CD4-positive, alpha-beta T cell treated with Interleukin-6 for 4 hours (primary cell): ENCODE measurements at places on chromosomes 11 and 22.
A peak's percentile ranks its signal among the peaks of the same experiment; 100 is the strongest.

GRCh38 chr11:74185285-74185684, 14.2 kb downstream of the PPME1 start:
- no peak for DNase-seq

DNA sequence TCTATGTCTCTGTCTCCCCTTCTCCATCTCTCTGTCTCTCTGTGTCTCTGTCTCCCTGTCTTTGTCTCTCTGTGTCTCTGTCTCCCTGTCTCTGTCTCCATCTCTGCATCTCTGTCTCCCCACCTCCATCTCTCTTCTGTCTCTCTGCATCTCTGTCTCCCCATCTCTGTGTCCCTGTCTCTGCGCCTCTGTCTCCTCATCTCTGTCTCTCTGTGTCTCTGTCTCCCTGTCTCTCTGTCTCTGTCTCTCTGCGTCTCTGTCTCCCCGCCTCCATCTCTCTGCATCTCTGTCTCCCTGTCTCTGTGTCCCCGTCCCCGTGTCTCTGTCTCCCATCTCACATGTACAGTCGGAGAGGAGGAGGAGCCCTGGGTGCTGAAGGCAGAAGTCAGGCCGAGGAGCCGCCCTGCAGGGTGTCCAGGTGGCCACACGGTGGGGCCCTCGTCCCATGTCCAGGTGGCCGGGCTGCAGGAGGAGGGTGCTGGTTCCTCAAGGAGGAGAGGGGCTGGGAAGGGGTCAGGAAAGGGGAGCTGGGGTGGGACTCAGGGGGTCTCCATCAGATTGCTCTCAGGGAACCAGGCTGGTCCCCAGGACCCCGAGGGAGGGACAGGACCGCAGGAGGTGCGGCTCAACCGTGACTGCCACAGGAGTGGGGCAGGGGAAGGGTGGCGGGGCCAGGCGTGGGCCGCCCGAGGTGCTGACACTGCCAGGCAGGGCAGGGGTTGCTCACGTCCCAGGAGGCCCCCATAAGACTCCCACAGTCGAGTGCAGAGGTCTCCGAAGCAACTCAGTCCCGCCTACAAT, 25.6 kb upstream of the TH start:
- DNase-seq = peak; percentile 75

DNA sequence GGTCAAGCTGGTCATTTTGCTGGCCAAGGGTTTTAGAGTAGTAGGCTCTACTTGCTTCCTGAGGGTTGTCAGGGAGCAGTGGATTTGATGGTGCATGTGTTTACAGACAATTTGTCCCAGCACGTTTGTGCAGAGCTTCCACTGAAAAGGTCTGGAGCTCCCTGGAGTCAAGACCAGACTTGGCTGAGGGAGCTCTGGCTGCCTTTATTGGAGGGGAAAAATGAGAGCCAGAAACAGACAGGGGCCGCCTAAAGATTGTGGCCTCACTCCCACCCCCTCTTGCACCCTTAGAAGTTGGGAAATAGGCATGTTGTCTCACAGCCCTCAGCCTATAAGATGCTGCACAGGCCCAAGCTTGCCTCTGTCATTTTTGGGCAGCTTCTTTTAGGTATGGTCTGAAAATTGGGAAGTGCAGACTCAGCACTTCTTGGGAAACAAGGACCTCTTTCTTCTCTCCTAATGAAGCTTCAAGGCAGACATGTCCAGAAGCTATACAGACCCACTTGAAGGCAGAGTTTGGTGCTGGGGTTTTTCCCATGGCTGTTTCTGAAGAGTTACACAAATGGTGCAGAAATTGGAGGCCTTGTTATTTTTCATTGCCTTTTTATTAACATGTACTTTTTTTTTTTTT, 55.1 kb downstream of the AMOTL1 start:
- no peak for DNase-seq

DNA sequence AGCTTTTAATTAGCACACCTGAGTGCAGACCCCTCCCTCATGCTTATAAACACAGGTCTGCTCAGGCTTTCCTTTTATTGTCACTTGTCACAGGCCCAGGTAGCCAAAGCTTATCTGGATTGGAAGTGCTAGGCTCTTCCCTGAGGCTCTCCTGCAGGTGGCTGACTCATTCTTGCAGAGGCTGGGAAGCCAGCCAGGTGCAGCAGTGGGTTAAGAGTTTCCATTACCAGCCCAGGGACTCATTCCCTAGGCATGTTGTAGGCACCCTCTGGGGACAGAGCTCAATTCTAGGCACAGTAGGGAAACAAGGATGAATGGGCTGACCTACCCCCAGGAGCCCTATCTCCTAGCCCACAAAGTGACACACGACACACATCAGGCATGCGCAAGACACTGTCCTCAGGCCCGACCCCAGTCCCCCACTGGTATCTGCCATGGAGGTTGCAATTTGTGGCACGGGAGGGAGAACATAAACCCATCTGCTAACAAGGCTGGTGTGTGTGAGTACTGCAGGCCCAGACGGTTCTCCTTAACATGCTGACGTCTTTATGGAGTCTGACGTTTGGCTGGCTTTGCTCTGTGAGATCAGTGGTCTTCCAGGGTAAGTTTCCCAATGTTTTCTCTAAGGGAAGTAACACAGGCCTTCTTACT, 94.2 kb downstream of the ABTB2 start:
- no peak for DNase-seq

DNA sequence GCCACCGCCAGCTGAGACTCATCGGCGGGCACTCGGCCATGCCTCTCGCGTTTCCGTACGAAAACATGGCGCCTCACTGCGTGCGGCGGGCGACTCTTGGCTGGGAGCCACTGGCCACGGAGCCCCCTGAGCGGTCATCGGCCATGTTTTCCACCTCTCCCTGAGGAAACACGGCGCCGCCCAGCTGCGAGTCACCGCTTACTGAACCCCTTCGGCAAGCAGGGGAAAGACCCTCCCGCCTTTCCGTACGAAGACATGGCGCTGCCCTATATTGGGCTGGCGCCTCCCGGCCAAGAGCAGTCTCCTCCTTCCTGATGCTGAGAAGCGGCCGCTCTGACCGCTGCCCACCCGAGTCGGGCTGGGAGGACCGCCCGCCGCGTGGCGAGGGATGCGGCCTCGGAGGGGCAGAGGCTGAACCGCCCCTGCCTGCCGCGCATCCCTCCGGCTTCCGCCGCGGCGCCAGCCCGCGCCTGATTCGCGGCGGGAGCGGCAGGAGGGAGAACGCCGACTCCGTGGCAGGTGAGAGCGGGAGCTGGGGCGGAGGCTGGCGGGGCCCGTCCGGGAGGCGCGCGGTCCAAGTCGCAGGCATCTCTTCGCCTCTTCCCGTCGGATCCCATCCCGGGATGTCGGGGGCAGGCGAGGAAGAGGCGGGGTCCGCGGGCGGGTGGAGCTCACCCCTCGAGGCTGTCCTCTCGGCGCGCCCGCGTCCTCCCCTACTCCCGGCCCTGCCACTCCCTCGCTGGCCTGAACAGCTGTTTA, at the start of gene TCP11L1:
Gene TCP11L1, plus strand, starts transcription at position 299 of the 759 bp plus-strand sequence. CDS start 4,202 bp downstream, outside the sequence.
- DNase-seq = peak; percentile 87

DNA sequence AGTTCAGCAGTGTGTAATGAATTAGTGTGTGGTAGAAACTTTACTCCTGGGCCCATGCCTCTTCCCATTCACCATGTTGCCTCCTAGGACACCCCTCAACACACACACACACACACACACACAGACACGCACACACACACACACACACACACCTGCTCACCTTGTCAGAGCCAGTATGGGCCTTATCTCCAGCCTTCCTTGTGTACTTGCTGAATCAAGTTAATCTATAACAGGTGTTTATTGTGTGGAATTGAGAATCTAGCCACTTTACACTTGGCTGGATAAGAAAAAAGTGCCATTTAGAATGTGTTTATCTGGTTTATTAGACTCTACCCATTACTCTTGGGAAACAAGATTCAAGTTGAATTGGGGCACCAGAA, 14.5 kb upstream of the ZDHHC13 start:
- no peak for DNase-seq

- DNase-seq = no peak
These were observed 193.0 kb downstream of the MAML2 start for GRCh38 chr11:96149743-96150555.

DNA sequence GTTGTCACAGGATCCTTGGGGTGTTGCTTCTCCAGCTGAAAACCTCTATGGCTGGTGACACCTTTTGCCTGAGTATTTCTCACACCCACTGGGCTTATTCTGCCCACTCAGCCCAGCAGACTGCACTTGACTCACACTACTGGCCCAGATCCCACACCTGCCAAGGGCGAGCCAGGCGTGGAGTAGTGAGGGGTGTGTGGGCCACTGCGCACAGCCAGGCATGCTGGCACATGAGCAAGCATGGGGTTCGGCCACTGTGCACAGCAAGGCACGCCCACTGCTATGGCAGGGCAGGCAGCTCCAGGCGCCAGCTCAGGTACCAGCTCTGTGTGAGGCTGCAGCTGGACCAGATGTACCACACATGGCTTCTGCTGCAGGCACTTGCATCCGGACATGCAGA, 116.5 kb upstream of the MTNR1B start:
- DNase-seq = no peak

DNA sequence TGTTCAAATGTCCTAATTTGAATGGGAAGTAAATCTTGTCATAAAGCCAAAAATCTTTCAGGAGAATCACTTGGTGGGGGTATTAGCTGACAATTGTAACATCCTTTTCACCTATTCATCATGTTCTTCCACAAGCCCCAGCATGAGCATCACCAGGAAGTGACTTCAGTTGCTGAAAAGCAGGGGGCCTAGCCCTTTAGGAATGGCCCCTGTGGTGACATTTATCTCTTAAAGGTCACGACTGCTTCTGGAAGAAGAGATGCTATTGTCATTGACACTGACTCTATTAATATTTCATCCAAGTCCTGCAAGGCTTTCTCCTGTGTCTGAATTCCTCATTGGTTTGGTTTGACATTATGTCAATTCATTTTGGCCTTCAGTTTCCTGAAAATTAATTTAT, 92.6 kb downstream of the OR5AK2 start:
- no peak for DNase-seq

GRCh38 chr11:129702410-129703398, 112.9 kb upstream of the TMEM45B start:
- DNase-seq = no peak

- DNase-seq = no peak
These were observed 2.9 kb upstream of the TTC36 start for GRCh38 chr11:118524356-118524755.

GRCh38 chr22:27377501-27378295, 423.9 kb downstream of the MN1 start:
- DNase-seq = no peak

DNA sequence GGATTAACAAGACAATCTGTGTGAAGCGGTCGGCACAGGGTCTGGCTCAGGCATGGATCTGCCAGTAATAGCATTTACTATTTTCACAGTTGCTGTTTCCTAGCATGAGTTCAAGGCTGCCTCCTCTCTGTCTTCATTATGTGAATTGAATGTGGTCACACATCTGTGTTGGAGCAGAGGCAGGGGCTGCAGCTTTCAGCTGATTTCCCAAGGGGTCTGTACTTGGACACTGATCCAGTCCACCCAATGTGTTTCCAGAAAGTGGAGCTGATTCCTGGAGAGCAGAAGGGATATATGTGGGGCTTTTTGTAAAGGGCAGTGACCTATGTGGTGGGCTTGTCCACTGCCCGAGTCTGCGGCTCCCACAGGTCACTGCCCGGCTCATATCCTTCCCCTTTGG, 3.5 kb upstream of the CELSR1 start:
- no peak for DNase-seq
